ENCODE measurements at places on chromosomes 7 and 10. TPM values are rescaled to one million over a fixed set of nuclear protein-coding genes. Genes with fewer than 3 reads are reported as not detected.

The COL1A2 gene
- 0.45 TPM for total RNA-seq

The TCAF2 gene
- 1.4 TPM for total RNA-seq

The CXCL12 gene
- 0.50 TPM for total RNA-seq

The BLNK gene
- total RNA-seq: 5.8 TPM

The UNC5B gene
- 10.0 TPM for total RNA-seq

The SLC13A1 gene
- total RNA-seq: not detected

The C10orf71 gene
- not detected for total RNA-seq

The TPK1 gene
- total RNA-seq: 2.3 TPM

The ZC3HAV1L gene
- 14.8 TPM for total RNA-seq

The TYW1B gene
- 3.8 TPM for total RNA-seq

The ARHGEF5 gene
- 46.7 TPM for total RNA-seq

The SKIDA1 gene
- total RNA-seq: 0.16 TPM

The ZNF467 gene
- total RNA-seq: 2.4 TPM

The CAMK2B gene
- 0.33 TPM for total RNA-seq

The VKORC1L1 gene
- total RNA-seq: 22.1 TPM

The RNF148 gene
- not detected for total RNA-seq

All from mammary epithelial cell (primary cell).